Cortex of kidney (tissue), 1 donor: ENCODE measurements at places on chromosomes 1 and 21.

DNA sequence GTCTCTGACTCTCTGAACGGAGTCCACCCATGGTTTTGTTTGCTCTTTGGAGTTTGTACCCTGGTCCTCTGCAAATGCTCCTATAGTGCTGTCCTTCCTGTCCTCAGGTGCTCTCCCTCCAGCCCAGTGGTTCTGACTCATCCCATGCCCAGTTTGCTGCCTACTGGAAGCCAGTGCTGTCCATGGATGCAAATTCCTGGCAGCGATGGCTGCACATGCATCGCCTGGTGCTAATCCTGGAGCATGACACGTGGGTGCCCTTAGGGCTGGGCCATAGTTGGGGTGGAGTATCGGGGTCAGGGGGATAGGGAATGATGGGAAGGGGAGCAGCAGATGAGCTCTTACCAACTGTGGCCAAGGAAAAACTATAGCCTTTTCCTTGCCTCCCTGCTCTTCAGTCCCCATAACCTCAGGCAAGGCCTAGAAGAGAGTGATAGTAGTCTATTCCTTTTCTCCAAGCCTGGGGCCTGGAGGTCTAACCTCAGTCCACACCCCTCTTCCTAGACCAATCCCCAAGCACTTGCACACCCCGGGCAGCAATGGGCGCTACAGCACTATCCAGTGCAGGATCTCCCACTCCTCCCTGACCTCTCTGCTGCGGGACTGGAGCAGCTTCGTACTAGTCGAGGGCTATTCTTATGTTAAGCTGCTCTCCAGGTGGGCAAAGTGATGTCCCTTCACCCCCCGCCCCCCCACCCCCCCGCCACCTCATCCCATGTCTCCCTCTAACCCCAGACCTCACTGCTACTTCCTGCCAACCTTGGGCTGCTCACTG is 31.6 kb downstream of the HYI start:
- no peak for DNase-seq

- no peak for DNase-seq
Measured at GRCh38 chr1:224800486-224801119, 128.9 kb upstream of the DNAH14 start.

- no peak for DNase-seq
Measured at GRCh38 chr1:228867951-228868730, 132.9 kb downstream of the RHOU start.

- no peak for DNase-seq
Measured at GRCh38 chr1:21341022-21341421, 50.8 kb upstream of the ECE1 start.

DNA sequence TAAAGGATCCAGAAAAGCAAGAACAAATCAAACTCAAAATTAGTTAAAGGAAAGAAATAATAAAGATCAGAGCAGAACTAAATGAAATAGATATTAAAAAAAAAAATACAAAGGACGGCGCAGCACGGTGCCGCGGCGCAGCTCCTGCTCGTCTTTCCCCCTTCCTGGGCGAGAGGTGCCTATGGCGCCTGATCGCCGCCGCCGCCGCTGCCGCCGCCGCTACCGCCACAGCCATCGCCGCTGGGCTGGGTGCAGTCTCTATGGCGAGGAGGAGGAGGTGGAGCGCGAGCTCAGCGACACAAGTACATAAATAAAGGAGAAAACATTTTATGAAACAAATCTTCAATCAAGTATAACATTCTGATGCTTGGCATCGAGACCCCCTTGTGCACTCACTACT is 77.6 kb upstream of the VANGL1 start:
- DNase-seq = no peak

DNA sequence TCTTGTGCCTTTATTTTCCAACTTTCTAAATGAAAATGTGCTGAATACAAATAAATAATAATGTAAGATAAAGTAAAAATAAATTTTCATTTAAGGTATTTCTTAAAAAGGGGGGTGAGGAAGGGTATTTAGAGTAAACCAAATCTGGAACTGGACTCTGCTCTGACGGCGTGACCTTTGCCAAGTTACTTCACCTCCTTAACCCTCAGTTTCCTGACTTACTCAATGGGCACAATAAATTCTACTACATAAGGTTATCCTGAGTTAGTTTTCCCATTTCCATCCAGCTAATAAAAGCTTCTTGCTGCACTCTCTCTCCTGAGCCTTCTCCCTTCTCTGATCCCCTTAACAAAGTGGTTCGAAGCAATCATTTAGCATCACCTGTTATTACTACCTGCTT is 93.9 kb downstream of the NID1 start:
- no peak for DNase-seq

GRCh38 chr1:85321237-85321964 is 45.0 kb upstream of the BCL10 start:
- DNase-seq = no peak

- no peak for DNase-seq
Measured at GRCh38 chr1:111605576-111605975, 14.0 kb upstream of the RAP1A start.

DNA sequence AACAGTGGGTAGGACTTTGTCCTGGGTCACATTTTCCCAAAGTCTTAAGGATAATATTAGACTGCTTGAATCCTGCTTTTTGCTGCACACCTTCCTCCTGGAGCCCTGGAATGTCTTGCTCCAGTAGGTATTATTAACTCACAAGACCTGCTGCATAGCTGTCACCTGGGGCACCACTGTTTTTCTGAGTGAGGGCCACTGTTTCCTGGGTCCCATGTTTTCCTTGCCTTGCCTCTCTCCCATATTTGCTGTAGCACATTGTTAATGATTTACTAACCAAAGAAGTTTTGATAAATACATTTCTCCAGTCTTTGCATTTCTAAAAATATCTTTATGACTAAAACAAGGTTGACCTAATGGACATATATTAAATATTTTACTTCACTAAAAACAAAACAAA is 22.5 kb upstream of the FCAMR start:
- DNase-seq = no peak

DNA sequence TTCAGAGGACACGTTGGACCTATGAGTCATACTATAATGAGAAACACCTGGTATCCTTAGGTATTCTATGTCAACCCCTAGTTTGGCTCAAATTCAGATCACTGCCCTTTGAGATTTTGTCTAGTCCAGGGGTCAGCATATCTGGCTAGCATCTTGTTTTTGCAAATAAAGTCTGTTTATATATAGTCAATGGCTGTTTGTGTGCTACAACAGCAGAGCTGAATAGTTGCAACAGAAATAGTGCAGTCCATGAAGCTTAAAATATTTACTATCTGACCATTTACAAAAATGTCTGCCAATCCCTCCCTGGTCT is 48.5 kb upstream of the EDEM3 start:
- DNase-seq = no peak

- no peak for DNase-seq
Measured at GRCh38 chr1:214970016-214970415, 112.5 kb upstream of the KCNK2 start.

DNA sequence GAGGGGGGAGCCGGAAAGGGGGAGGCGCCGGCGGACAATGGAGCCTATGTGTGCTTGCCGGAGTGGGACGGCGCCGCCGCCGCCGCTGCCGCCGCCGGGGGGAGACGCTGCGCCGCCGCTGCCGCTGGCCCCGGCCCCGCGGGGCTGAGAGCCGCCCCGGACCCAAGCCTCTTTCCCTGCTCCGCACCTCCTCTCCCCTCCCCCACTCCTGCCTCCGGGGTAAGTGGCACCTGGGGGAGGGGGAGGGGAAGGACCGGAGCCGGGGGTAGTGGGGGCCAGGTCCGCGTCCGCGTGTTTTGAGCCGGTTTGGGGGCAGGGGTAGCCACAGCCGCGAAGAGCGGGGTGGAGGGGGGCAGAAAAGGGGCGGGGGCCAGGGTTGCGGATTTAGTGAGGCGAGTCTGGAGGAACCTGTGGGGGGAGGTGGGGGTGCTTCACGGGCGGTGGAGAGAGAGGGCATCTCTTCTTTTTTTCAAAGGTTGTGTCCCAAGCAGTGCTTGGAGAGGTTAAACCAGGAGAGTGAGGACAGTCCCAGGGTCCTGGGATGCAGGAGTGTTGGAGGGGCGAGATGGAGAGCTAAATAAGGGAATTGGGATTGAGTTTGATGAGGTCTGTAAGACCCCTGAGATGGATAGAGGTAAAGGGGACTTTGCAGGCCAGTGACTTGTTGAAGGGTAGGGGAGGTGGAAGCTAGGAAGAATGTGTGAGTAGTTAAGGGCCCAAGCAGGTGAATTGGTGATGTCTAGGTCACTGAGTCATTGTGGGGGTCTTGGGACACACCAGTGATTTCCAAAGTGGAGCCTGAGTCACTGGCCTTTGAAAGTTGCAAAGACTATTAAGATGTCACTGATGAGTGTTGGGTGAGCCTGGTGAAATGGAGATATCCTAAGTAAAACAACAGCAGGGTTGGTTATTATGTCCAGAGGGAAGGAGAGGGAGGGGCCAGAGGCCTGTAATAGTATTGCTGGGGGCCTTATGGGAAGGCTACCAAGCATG is 59.1 kb downstream of the BCL9 start:
- DNase-seq = no peak

DNA sequence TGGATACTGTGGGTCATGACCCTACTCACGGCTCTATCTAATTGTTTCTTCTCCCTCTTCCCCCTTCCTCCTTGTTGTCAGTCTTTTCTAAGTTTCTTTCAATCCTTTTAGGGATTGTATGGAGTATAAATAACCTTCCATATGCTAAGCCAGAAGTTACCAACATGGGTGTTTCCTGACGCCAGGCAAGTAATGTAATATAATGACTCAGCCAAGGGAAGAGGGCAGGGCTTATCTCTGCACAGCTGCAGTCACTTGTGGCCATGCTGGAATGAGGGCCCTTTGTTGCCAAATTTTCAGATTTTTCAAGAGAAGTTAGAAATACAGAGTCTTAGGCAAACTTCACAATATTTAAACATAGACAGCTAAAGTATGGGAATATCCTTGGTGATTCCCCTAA is 194.6 kb downstream of the ST6GALNAC3 start:
- DNase-seq = no peak

DNA sequence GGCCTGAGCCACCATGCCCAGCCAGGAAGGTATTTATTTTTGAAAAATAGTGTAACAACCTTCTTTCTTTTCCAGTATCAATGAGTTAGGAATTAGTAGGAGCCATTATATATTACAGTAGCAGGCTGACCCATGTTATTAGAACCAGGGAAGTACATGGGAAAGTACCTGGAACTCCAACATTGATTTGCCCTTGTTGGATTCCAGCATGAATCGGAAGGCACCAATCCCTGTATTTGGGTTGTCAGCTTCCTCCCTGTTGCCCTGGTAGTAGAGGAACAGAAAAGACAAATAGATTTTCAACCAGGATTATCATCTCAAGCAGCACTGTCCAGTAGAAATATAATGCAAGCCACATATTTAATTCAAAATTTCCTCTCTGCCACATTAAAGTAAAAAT is 10.2 kb upstream of the RBM8A start:
- no peak for DNase-seq

DNA sequence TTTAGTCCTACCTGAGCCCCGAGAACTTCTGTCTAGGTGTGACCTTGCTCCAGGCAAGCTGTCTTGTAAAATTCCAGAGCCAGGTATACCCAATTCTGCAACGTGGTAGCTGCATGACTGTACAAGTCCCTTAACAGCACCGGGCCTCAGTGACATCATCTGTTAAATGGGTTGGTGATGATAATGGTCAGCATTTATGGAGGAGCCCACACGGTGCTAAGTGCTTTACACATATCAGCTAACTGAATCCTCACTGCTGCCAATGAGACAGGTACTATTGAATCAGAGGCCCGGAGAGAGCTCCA is 37.2 kb upstream of the PADI1 start:
- DNase-seq = no peak

- no peak for DNase-seq
Measured at GRCh38 chr21:14559102-14559501, 13.0 kb upstream of the SAMSN1 start.

GRCh38 chr1:201906336-201906735 is 17.6 kb downstream of the SHISA4 start:
- no peak for DNase-seq

GRCh38 chr1:155969377-155969791 is 9.0 kb downstream of the ARHGEF2 start:
- no peak for DNase-seq

- no peak for DNase-seq
Measured at GRCh38 chr21:21530680-21531079, 532.5 kb downstream of the NCAM2 start.

DNA sequence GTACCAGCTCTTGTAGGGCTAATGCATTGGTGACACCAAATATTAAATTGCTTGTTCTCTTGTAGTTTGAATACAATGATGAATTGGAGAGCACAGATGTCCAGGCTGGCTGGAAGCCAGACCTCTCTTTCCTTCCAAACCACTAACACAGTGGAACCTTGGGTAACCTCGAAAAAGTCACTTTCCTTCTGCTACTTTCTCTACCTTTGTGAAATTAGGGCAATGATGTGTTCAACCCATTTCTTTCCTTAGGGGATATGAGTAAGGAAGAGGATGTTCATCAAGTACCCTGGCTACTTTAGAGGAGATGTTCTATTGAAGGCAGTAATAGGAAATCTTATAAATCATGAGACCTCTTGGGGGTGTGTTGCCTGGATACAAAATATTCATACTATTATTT is 55.7 kb downstream of the XCL2 start:
- no peak for DNase-seq
